ENCODE measurements at places on chromosomes 7 and 10.

- DNase-seq, result no peak
Observed at GRCh38 chr10:60234551-60234950, 155.1 kb downstream of the ANK3 start.

GRCh38 chr10:62761115-62761514 is 43.4 kb upstream of the ADO start:
- no peak for DNase-seq

GRCh38 chr7:126041472-126041871 is 1111.8 kb upstream of the POT1 start:
- no peak for DNase-seq

GRCh38 chr7:157497744-157498651 is 161.2 kb downstream of the DNAJB6 start:
- DNase-seq, result no peak

Data from SW 1271 (cell line).